CD8-positive, alpha-beta T cell (primary cell): ENCODE measurements at places on chromosomes 7 and 10.

- DNase-seq: no peak
Observed at GRCh38 chr7:155141562-155141961, 71.4 kb downstream of the HTR5A start.

DNA sequence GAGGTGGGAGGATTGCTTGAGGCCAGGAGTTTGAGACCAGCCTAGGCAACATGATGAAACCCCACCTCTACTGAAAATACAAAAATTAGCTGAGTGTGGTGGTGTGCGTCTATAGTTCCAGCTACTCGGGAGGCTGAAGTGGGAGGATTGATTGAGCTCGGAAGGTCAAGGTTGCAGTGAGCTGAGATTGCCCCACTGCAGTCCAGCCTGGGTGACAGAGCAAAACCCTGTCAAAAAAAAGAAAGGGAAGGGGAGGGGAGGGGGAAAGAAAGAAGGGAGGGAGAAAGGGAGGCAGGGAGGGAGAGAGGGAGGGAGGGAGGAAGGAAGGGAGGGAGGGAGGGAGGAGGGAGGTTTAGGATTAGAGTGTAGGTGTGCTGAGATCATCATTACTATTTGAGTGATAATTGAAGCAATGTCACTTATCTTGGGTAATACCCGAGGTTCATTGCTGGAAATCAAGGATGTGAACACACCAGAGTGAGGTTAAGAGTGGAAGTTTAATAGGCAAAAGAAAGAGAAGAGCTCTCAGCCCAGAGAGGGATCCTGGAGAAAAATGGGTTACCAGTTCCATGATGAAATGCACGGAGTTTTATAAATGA, 27.6 kb downstream of the VCL start:
- no peak for DNase-seq

DNA sequence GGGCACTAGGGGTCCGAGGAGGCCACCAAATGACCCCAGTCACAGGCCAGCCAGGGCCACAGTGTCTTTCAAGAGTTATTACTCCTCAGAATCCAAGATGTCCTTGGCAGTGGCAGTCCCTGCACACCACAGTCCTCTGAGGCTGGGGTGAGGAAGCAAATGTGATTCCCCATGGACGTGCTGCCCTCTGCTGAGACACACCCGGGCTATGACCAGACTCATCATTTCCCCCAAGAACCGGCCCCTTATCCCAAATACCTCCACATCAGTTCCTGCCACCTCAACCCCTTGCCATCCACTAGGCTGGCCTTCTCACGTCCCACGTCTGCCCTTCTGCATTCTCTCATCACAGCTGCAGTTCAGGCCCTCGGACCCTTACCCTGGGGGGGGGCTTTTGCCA, 5.0 kb downstream of the PRKAG2 start:
- DNase-seq: no peak

GRCh38 chr7:47354831-47355541, 226.9 kb downstream of the TNS3 start:
- DNase-seq: no peak

DNA sequence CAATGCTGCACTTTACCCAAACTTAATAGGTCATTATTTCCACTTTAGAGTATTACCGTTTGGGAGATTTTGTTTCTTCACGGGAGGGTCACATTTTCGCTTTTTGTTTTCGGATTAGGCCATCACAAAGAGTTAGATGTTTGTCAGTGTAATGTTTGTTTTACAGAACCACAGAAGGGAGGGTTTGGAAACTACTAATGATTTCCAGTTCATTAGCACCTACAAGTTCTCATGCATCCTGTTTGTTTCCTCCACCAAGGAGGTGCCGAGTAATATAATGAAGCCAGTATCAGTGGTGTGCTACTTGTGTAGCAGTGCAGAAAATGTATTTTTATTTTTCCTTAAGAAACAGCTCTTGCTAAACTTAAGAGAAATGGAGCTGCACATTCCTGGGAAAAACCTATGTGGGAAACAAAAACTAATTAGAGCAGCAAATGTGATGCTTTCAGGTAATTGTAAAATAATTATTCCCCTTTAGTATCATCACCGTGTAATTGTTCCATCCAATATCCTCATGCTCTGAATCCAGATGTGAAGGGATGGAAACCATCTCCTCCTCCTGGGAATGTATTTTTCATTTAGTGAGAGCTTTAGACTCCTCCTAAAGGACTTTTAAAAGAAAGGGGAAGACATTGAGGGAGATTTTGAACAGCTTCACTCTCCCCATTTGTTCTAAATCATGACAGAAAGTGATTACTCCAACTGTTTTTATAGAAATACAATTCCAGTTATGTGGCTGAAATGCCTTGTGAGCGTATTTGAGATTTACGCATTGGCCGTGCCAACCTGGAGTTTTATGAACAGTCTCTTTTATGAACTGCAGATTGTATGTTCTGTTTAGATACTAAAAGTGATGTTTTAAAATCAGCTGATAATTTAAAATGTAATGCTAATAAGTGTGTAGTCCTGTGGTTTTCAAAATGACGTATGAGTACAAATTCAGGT, 5.6 kb downstream of the CELF2 start:
- DNase-seq: no peak

- DNase-seq: no peak
Observed at GRCh38 chr7:24378871-24379616, 95.1 kb downstream of the NPY start.
